ENCODE measurements at places on chromosomes 1 and 21.

DNA sequence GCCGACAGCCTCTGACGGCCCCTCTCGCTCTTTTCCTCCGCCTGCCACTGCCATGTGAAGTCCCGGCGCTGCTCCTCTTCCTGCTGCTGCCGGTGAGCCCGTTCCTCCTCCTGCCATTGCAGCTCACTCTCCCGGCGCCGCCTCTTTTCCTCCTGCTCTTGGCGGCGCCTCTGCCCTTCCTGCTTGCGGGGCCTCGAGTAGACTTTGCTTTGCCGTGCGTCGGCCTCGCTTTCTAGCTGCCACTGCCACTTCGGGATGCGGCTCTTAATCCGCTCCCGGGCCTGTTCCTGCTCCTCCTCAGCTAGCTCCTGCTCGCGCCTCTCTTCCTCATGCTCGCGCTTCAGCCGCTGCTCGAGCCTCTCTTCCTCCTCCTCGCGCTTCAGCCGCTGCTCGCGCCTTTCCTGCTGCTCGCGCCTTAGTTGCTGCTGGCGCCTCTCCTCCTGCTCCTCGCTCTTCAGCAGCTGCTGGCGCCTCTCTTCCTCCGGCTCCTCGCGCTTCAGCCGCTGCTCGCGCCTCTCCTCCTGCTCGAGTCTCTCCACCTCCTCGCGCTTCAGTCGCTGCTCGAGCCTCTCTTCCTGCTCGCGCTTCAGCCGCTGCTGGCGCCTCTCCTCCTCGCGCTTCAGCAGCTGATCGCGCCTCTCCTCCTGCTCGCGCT lies 4.3 kb downstream of the TCHH start:
- peak; percentile 12 for DNase-seq

- no peak for DNase-seq
These were observed 66.7 kb downstream of the XCL1 start for GRCh38 chr1:168643152-168643551.

- no peak for DNase-seq
These were observed at the start of gene RNF187 for GRCh38 chr1:228487336-228488124. Gene RNF187, plus strand, starts transcription at chr1:228487382.

DNA sequence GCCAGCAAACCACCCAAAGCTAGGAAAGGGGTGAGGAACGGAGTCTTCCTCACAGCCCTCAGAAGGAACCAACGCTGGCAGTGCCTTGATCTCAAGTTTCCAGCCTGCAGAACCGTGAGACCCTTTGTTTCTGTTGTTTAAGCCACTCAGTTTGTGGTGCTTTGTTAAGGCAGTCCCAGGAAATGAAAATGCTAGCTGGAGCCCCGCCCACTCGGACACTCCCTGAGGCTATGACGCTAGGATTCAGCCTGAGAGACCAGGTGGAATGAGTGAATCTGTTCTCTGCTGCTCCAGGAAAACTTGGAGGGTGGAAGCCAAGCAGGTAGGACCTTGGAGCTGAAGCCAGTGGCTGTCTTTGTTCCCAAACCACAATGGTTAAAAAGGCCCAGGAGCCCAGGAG lies 196.5 kb upstream of the POU3F1 start:
- DNase-seq = no peak

DNA sequence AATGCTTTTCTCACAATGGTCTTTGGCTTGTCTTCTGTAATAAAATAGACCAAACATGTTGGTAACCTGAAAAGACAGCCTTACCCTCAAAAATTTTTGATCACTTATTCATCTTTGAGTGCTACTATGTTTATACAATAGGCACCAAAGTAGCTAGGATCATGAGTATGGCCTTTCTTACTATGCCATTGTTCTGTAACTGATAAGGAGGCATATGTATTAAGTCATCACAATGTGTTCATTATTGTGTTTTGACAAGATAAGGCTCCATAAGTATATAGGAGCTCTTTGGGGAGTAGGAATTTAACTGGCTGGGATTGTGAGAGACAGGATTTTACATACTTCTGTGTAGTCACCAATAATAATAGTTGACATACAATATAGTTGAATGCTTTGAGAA lies 675 bp downstream of the TMCO2 start:
- DNase-seq = no peak

- no peak for DNase-seq
These were observed 93.9 kb downstream of the NID1 start for GRCh38 chr1:235971020-235971419.

Measured in NCI-H1092 (cell line).